Left ventricle myocardium inferior (tissue), 1 donor: ENCODE measurements at places on chromosomes 11 and 22. TPM values are rescaled to one million over a fixed set of nuclear protein-coding genes. Genes with fewer than 3 reads are reported as not detected.

The TUBA8 gene
- 253 TPM for total RNA-seq

- peak overlapping the region; percentile 18 for H3K27ac ChIP-seq
- no peaks in the 10 kb centered on the region for H3K36me3 ChIP-seq
- H3K4me1 ChIP-seq = peaks cover 55% of the 10 kb centered on the region
- H3K27me3 ChIP-seq = peaks cover 6% of the 10 kb centered on the region
- DNase-seq = peak; percentile 51
- no peak overlapping the region for H3K4me3 ChIP-seq
Measured at GRCh38 chr11:75147875-75148263, 3.0 kb upstream of the SLCO2B1 start.

The MS4A2 gene
- 0.41 TPM for total RNA-seq

DNA sequence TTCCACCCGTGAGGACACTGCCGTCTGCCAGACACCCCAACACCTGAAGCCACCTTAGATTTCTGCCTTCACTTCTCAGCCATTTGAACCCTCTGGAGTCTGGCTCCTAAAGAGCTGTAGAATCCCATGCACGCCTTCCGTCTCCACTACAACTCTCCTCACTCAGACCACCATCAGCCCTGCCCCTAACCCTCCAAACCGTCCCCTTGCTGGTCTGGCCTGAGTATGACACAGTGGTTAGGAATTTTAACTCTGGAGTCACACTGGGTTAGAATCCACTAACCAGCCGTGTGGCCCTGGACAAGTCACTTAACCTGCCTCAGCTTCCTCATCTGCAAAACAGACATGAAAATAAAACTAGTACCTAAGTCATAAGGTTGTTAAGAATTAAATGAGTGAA, 3.0 kb downstream of the CNIH2 start:
- H3K36me3 ChIP-seq = peaks cover 9% of the 10 kb centered on the region
- no peak overlapping the region for H3K4me3 ChIP-seq
- H3K4me1 ChIP-seq = peaks cover 35% of the 10 kb centered on the region
- peaks cover 11% of the 10 kb centered on the region for H3K27me3 ChIP-seq
- no peak overlapping the region for H3K27ac ChIP-seq

- no peak for DNase-seq
- no peak overlapping the region for H3K4me3 ChIP-seq
- H3K27ac ChIP-seq = no peak overlapping the region
- H3K27me3 ChIP-seq = peaks cover 12% of the 10 kb centered on the region
- H3K4me1 ChIP-seq = peaks cover 22% of the 10 kb centered on the region
Measured at GRCh38 chr11:115612046-115612730, 108.0 kb upstream of the CADM1 start.

The PAMR1 gene
- total RNA-seq = 12.9 TPM

GRCh38 chr22:27885977-27886842, 32.8 kb downstream of the PITPNB start:
- H3K4me1 ChIP-seq = peaks cover 65% of the 10 kb centered on the region
- peaks cover 35% of the 10 kb centered on the region for H3K36me3 ChIP-seq
- DNase-seq = no peak
- no peaks in the 10 kb centered on the region for H3K27me3 ChIP-seq
- no peak overlapping the region for H3K4me3 ChIP-seq

DNA sequence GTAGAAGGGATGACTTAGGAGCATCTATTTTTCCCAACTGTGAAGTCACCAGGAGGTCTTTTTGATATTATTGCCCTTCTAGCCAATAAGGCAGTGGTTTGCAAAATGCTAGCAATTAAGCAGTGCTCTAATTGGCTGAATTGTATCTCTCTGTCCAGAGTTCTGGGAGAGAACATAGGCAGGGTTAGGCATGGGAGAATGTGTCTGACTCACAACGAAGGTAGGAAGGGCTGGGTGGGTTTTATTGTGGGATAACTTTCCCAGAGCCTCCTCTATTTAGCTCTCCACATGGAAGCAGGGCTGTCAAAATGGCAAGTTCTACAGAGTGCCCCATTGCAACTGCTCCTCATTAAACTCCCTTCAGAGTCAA, 415.9 kb upstream of the CADM1 start:
- peaks cover 42% of the 10 kb centered on the region for H3K27me3 ChIP-seq
- H3K36me3 ChIP-seq = no peaks in the 10 kb centered on the region
- H3K27ac ChIP-seq = no peak overlapping the region
- DNase-seq = no peak
- H3K4me3 ChIP-seq = no peak overlapping the region
